Muscle of back (tissue), 13 donors: ENCODE measurements at places on chromosomes 12 and 14.

- no peak for DNase-seq
Observed at GRCh38 chr12:14910090-14910915, 24.6 kb upstream of the MGP start.

DNA sequence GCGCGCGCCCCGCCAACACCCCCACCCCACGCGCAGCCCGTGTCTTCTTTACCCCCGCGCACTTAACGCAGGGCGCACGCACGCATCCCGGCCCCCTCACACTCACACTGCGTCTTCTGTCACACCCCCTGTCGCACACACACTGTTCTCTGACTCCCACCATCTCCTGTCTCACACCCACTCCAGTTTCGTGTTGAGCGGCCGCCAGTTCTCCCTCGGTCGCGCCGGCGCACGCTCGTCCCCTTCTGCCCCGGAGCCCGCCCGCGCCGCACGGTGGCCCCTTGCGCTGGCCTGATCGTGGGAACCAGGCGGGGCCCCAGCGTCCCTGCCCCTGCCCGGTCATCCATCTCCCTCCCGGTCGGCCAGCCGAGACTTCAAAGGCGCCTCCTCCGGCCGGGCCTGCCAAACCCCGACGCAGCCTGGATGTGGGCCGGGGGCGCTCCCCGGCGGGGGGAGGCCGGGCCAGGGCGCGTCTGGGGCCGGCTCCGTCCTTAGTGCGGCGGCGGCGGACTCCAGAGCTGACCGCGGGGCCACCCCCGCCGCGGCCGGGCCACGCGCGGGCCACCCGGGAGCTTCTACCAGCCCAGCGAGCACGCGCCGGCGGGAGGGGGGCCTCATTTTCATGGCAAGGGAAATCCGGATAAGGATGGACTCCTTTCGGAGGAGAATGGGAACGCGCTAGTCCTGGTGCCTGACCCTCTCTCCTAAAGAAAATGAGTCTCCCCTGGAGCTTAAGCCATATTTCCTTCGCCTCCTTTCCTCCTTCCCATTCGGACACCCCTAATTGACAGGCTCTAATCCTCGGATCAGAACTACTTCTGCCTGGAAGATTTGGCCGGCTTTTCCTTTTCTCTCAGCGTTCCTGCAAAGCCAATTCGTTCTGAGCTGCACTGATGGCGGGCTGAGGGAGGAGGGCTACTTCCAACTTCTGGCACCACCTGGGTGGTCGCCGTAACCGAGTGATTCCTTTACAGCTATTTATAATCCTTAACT is 82.0 kb upstream of the HMGA2 start:
- DNase-seq, result peak; percentile 85

DNA sequence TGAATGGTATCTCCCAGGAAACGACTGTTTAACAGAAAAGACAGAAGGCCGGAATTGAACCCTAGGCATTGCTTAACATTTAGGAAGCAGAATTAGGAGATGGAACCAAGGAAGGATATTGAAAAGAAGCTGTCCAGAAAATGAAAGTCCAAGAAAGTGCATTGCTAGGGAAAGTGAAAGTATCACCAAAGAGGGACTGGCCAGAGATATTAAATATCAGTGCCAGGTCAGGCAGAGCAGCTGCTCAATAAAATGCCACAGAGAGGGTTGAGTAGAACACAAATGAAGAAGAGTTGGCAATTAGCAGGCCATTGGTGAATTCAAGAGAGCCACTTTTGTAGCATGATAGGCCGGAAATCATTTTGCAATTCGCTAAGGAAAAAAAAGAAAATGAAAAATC is 101.6 kb downstream of the CFAP54 start:
- no peak for DNase-seq

DNA sequence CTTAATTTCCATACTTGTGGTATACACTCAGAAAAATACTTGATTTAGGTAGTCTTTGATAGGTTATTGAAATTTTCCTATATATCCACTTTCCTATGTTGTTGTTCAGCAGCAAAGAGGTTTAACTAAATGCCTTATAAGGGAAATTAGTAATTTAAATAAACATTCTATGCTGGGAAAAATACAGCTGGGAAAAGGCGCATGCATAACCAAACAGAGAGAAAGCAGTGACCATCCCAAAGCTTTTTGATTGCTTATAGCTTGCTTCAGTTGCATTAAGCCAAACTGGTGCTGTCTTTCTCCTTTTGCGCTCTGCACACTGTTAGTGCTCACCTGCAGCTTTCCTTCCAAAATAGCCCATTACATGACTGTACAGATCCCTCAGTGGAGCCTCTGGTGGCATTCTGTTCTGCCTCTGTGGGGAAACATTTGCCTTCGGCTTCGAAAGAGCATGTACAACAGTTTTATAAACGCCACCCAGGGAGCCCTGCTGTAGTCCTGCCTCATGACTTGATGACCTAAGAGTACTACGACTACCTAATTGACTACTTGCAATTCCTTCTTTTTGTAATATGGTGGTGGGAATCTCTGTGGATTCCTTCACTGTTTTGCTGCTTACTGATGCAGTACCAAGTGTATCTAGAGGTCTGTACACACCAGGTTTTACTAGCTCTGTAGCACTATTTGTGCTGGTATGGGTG is 120.8 kb downstream of the RALGAPA1 start:
- DNase-seq, result no peak

GRCh38 chr14:93957751-93958566 is 18.4 kb downstream of the ASB2 start:
- DNase-seq, result no peak

DNA sequence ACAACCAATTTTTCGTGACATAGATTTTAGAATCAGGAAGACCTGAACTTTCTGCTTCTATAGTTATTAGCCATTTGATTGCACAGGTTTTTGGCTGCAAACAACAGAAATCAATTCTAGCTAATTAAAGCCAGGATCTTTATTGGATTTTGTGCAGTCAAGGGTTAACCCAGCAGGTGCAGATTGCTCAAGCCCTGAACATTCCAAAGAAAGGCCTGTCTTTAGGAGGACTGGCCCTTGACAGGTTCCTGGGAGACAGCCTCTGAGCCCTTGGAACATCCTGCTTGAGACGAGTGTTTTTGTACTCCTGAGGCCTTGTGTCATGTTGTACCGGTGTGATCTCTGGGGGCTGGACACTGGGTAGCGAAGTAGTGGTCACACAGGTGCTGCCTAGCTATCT is 174.6 kb downstream of the PTCSC3 start:
- DNase-seq, result no peak

GRCh38 chr14:36604757-36605505 is 22.5 kb upstream of the NKX2-8 start:
- DNase-seq, result peak; percentile 84

DNA sequence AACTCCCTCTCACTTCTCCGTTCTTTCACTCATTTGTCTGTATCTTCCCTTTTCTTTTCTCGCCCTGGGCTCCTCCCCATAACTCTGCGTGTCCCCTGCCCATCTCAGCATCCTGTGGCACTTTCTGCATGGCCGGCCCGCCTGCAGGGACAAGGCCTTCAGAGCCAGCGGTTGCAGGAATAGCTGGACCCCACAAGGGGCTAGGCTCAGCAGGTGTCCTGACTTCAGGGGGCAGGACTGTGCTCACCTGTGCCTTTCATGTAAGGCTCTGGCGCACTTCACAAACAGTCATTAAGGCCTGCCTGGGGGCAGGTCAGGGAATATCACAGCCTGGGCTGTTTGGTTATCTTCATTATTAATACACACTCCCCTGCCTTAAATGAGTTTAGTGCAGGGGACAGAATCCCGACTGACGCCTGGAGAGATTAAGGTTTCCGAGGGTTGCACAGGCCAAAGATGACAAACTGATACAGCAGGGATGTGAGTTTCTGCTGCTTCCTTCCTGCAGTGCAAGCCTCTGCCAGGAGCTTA is 768.8 kb upstream of the TBX3 start:
- no peak for DNase-seq

GRCh38 chr12:70966046-70966445 is 45.5 kb upstream of the PTPRR start:
- no peak for DNase-seq

- DNase-seq, result peak; percentile 21
Observed at GRCh38 chr12:31205054-31205453, 120.9 kb downstream of the SINHCAF start.

DNA sequence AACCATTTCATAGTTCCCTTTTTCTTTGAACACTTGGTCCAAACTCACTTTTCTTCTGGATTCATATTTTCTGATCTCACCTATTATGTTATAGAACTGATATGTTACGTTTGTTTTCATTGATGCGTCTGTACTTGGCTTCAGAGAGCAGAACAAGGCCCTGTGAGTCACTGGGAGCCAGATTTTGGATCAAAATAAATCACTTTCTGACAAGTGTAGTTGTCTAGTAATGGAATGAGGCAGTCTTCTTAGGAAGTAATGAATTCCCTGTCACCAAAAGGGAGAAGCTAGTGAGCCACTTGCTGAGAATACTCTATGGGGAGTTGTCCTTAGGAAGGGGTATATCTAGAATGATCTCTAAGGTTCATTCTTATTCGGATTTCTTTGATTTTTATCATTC is 10.2 kb downstream of the BICD1 start:
- DNase-seq, result no peak
